ENCODE measurements at places on chromosomes 11 and 22.

DNA sequence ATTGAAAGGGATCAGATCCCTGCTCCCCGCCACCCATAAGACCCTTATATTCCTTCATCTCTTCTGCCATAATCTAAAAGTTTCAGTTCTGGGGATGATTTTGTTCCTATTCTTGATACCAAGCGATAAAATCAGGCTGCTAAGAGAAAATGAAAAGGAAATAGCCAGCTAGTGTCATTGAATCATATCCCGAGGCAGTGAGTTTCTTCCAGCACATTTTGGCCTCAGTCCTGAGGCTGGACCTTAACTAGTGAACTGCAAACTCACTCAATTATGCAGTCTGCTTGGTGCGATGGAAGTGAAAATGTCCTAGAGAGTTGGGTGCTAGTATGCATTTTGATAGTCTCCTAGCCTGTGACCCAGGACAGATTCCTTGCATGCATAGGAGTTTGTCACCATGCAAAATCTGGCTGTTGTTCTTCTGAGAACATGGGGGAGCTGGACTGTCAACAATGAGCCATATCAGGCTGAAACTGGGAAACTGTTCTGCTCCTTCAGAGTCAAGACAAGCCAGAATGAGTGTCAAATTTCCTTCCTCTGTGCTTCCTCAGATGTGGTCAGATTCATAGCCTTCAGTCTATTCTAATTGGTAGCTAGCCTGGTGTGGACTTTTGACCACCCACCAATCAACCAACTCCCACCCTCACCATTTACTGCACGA is 102.9 kb downstream of the CCDC81 start:
- no peak for DNase-seq

GRCh38 chr11:101759771-101760450 is 154.9 kb upstream of the CEP126 start:
- DNase-seq, result no peak

- peak; percentile 71 for DNase-seq
Measured at GRCh38 chr22:44659140-44659539, 42.9 kb upstream of the PRR5 start.

GRCh38 chr11:10273738-10274137 is 20.3 kb downstream of the SBF2 start:
- DNase-seq, result no peak

DNA sequence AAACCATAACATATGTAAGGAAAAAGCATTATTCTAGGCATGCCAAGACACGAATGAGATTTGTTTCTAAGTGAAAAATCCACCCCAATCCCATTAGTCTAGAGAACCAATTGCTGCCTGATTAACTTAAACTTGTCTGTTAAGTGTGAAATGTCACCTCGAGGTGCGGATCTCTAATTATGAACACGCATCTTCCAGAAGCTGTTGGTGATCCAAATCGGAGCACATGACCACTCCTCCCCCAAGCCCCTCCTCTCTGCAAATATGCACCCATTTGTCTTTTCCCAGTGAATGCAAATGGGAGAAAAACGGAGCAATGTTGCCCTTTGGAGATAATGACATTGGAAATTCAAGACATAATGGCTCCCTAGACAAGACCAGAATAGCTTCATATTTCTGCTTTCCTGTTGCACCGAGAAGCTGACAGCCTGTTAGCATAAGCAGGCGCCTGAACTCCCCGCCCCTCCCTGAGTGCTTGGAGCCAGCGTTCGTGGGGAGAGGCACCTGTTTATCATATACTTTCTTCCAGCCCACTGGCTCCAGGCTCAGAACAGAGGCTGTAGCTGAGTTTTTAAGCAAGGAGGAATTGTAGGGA is 6.0 kb upstream of the FXYD6 start:
- DNase-seq, result no peak

GRCh38 chr11:110196884-110197420 is 99.5 kb downstream of the RDX start:
- DNase-seq, result no peak

- DNase-seq, result peak; percentile 49
Measured at GRCh38 chr11:1882265-1883238, 9.1 kb downstream of the PRR33 start.

DNA sequence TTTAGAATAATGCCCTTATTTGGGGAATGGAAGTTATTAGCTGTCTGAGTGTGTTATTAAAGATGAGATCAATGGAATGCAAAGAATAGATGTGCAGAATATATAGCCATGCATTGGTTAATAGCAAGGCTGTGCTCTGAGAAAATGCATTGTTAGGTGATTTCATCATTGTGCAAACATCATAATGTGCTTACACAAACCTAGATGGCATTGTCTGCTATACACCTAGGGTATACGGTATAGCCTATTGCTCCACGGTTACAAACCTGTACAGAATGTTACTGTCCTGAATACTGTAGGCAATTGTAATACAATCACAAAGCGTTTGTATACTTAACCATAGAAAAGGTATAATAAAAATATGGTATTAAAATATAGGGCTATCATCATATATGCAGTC is 25.5 kb downstream of the SLC5A12 start:
- DNase-seq, result no peak

DNA sequence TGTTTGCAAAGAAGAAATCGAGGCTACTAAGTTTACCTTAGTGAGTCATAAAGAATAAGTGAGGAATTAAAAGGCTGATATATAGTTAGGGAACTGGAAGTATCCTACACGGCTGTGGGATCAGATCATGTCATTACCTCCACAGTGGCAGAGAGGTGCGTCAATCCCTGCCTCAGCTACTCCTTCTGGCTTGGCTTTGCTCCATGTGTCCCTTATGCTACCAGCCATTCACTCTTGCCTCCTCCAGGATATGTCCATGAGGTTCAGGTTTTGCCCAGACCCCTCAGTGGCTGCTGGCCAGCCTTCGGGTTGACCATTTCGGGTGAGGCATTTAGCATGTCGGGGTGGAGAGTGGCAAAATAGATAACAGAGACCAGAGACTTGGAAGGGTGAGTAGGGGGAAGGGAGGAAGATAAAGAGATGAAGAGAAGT is 153.4 kb downstream of the LDLRAD3 start:
- DNase-seq, result no peak

Measured in AG10803 (cell line).